ENCODE measurements at places on chromosomes 7 and 10. TPM values are rescaled to one million over a fixed set of nuclear protein-coding genes. Genes with fewer than 3 reads are reported as not detected.

DNA sequence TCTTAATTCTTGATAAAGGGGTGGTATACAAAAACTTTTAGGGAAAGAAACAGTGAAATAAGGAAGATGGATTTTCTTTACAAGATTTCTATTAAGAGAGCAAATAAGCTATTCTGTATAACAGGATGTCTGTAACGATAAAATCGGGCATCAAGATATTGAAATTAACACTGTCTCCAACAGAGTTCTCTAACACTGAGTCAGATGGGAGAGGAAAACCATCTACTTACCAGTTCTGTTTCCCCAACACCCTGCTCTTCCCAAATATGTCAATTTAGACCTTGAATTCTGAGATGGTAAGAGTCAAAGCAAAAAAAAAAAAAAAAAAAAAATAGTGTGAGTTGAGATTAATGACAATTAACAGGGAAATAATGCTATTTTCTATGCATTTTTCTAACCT, 23.0 kb downstream of the SMURF1 start:
- no peak for DNase-seq

Gene CHRM2
- total RNA-seq: not detected

DNA sequence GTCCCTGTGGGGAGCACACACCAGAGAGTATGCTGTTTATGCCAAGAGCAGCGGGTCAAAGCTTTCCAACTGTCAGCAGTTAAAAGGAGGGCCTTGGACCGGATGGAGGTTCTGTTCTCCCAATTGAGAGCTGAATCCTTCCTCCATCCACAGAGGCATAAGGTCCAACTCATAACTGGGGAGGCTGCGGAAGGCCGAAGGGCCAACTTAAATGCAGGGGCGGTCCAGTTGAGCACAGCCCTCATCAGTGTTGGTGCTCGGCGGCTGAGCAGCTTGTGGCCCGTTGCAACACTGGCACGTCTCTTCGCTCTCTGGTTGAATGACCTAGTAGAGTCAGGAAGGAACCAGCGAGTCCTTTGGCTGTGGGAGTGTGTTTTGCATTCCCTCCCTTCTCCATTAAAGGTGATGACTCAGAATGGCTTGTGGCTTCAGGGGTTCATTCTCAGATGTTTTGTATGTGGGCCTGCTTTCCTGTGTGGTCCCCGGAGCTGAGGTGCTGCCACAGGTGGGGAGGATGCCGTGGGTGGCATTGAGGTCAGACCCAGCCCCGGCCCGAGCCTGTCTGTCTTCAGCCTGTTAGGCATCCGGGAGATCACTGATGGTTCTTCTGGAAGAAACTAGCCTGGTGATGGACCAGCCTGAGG, 44.8 kb upstream of the DMBT1 start:
- DNase-seq: peak; percentile 21

GRCh38 chr10:120632047-120632446, 175.0 kb downstream of the PLPP4 start:
- DNase-seq: no peak

Gene OPN1SW
- total RNA-seq: not detected

Gene LRIT1
- total RNA-seq: not detected

DNA sequence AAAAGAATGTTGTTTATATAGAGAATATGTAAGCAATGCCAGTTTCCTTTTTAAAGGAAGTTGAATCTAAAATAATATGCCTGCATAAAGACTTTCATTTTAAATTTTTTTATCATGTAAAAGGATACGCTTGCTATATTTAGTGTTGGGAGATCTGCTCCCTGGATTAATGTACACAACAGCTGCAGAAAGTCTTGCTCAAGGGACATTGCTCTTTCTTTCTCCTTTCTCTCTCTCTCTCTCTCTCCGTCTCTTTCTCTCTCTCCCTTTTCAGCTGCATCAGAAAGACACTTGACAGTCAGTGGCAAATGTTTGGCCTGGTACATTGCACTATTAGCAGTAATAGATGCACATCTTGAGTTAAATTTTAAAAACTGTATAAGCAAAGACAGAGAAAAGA, 739 bp downstream of the MYPN start:
- DNase-seq: no peak

DNA sequence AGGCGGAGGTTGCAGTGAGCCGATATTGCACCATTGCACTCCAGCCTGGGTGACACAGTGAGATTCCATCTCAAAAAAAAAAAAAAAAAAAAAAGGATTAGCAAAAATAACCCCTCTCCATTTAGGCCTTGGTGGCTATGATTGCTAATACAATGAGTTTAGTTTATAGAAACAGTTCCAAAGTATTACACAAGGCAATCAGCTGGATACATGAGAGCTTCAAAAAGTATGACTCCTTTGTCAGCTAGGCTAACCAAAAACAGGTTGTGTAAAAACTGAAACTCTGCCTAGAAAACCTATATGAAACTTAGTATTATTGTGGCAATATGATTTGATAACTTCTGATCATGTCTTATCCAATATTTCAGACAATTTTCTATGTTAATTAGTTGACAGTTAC, 57.2 kb downstream of the SUGCT start:
- DNase-seq: no peak

All from activated T-helper 2 cell treated with anti-CD3 and anti-CD28 coated beads, Interferon-gamma antibody, Interleukin-2, Interleukin-4, amounts not matched to agents 10 μg/mL and 5 μg/mL and 100 μg/mL, durations not matched to agents 14 hours and 24 hours and 36 hours (primary cell).